Activated CD4-positive, alpha-beta T cell treated with anti-CD3 and anti-CD28 coated beads, Interleukin-2, amount 50 U/mL, for 48 hours (primary cell): ENCODE measurements at places on chromosomes 6 and 20.

GRCh38 chr6:41408576-41408975 lies 73.2 kb downstream of the NCR2 start:
- no peak for DNase-seq

DNA sequence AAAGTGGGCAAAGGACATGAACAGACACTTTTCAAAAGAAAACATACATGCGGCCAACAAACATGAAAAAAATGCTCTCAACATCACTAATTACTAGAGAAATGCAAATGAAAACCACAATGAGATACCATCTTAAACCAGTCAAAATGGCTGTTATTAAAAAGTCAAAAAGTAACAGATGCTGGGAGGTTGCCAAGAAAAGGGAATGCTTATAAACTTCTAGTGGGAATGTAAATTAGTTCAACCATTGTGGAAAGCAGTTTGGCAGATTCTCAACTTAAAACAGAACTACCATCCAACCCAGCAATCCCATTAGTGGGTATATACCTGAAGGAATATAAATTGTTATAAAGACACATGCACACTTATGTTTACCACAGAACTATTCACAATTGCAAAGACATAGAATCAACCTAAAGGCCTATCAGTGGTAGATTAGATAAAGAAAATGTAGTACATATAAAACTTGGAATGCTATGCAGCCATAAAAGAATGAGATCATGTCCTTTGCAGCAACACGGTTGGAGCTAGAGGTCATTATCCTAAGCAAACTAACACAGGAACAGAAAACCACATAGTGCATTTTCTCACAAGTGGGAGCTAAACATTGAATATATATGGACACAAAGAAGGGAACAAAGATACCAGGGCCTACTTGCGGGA lies 16.3 kb downstream of the CENPQ start:
- no peak for DNase-seq

- DNase-seq, result no peak
Observed at GRCh38 chr6:135876058-135876457, 24.6 kb downstream of the PDE7B start.

DNA sequence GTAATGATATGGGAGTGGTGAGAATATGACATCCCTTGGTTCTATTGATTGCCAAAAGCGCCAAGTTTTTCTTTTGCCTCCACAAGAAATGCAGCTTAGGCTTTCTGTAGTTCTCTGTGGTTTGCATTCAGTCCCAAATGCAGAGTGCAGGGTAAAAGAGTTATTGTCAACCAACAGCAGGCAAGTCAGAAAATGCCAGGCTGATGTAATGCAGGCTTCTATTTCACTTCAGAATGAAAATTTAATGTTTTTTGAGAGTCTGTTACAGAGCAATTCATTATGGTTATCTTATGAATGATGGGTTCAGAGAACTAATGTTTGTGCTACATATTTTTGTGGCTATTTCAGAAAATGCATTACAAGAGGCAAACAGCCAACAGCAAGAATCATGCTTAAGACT lies 293.5 kb downstream of the CENPW start:
- DNase-seq, result no peak
